NCI-H1105 (cell line): ENCODE measurements at places on chromosomes 7 and 10.

DNA sequence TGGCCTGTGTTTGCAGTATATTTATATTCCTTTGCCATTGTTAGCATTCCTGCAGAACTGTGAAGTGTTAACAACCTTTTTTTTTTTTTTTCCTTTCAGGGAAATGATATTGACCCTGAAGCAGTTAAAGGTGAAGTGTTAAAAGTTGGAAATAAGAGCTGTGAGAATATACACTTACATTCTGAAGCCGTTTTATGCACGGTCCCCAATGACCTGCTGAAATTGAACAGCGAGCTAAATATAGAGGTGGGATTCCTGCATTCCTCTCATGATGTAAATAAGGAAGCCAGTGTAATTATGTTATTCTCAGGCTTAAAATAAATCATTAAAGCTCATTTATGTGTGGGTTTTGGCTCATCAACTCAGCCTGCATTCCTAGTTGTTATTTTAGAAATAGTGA lies 92.8 kb upstream of the CAPZA2 start:
- DNase-seq: no peak

- no peak for DNase-seq
Observed at GRCh38 chr10:102493771-102494170, 8.7 kb downstream of the ACTR1A start.

DNA sequence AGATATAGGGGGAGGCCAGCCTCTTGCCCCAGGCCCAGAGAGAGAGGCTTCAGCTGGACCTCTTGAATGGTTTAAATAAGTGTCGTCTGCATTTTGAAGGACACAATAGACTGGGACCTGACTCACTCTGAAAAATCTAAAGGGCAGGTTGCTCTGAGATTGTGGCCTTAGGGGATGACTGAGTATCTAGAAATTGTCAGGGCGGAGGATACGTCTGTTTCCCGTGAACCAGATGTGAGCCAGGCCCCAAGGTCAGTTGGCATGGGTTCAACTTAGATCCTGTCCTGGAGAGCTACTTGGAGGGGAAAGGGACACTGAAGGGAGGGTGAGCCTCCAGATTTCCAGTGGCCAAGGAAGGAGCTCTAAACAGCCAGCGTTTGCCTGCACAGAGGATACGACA lies 110.2 kb downstream of the CHN2 start:
- DNase-seq: no peak

- DNase-seq: no peak
Observed at GRCh38 chr7:157949711-157950110, 612.9 kb downstream of the DNAJB6 start.

DNA sequence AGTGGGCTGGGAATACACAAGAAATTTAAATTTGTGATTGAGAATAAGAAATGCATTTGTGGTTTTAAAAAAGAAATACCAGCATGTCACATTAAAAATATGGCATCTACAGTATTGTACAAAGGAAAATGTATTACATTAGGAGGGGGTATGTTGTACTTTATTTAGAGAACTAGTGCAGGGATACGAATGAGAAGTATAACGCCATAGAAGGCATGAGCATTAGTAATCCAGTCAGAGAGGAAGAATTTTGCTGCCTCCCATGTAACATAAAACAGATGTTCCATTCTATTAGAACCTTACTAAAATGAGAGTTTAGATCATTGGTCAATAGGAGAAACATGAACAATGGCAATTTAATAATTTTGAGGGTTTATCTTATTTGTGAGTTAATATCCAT lies 182.2 kb downstream of the ADK start:
- no peak for DNase-seq
